ENCODE measurements at places on chromosomes 12 and 14.

DNA sequence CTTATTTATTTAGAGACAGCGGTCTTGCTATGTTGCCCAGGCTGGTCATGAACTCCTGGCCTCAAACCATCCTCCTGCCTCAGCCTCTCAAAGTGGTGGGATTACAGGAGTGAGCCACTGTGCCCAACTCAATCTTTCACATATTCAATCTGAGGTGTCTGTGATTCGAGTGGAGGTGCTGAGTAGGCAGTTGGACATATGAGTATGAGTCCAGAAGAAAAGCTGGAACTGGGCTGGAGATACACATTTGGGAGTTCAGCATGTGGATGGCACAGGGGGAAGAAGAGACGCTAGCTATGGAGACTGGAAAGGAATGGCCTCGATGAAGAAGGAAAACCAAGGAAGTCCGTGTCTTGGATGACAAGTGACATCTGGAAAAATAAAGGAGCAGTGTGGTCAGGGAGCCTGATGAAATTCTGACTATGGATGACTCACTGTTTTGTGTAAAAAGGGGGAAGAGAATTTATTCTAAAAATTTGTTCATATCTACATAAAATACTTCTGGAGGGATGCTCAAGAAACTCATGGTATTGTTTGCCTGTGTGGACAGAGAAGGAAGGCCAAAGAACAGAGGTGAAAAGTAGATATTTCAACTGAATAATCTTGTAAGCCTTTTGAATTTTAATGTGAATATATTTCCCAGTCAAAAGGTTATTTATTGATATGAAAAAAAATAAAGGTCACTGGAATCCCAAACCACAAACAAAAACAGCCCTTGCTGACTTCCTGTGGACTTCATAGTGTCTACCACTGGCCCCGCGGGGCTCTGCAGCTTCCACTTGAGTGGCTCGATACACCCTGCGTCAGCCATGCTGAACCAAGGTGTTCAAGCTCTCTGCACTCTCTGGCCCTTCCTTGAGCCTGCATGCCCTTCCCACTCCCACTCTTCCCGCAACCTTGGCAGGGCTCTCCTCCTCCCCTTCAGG lies 8.9 kb upstream of the LTA4H start:
- DNase-seq: no peak

- DNase-seq: no peak
These were observed 252.4 kb upstream of the CPNE8 start for GRCh38 chr12:39157696-39158342.

DNA sequence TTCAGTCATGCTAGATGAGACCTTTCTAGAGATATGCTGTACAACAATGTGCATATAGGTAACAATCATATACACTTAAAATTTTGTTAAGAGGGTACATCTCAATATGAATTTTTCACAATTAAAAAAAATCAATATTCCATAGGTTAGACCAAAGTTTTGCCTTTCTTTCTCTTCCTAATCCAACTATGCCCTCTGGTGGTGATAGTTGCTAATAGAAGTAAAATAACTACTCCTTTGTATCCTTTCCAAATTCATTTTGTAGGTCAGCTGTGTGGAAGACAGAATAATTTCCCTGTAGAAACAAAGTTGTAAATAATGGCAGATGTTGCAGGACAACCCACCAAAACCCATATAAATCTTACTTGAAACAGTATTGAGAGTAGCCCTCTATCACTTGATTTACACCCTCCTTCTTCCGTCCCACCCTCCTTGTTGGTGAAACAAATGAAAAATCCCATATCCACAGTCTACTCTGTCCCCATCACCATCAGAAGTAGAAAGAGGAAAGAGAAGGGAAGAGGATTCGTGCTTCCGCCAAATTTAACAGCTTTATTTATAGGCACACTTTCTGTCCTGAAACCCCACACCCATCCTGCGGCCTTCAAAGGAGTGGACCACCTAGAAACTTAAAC lies 34.2 kb upstream of the KICS2 start:
- peak; percentile 35 for DNase-seq

DNA sequence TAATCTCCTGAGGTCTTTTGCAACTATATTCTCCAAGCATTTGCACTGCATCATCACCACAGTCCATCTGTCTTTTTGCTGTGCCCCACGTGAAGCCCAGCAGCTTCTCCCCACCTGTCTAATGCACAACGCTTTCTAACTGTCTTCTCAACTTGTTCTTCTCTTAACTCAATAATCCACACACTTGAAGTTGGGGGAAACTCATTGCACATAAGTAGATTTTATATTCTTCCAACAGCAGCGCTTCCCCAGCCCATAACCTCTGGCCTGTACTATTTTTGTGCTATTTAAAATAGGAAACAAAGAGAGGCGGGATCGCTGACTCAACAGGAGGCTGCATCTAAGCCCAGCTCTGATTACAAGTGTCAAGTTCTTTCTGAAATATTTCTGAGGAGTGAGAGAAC lies 226.7 kb downstream of the GXYLT1 start:
- no peak for DNase-seq

DNA sequence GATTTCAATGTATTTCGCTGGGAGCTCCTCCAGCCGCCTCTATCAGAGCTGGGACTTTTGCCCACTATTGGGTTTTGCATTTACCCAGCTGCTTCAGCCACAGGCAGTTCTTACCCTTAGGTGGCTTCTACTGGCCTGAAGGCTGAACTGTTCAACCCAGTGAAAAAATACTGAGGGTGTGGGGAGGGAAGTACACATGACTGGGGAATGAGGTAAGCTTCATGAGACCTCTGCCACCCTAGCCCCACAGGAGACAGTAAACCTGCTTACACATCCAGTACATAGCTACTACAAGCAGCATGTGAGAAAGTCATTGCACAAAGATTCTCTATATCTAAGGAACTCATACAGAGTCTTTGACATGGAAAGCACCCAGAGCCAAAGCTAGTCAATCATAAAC lies 411.1 kb downstream of the SYT1 start:
- DNase-seq: no peak

DNA sequence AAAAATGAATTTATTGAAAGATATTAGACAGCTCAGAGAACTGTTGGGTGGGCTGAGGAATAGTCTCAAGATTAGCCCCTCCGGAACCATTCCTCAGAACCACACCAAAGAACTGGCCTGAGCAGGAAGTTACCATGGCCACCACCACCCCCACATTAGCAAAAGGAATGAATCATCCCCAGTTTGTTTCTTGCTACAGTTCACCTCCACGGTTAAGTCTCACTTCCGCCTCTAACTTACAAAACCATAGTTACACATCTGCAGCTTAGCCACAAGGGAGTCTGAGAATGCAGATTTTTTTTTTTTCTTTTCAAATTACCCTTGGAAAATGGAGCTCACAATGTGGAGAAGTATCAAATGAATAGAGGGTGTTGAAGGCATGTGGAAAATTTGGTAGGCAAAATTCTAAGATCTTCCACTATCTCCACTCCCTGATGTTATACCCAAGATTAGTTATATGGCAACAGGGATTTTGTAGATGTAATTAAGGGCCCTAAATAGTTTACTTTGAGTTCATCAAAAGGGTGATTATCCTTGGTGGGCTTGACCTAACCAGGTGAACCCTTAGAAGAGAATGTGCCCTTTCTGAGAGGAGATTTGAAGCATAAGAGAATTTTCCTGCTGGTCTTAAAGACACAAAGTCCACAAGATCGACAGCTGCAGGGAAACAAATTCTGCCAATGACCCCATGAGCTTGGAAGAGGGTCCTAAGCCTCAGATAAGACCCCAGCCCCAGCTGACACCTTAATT lies 129.8 kb upstream of the KRR1 start:
- no peak for DNase-seq

DNA sequence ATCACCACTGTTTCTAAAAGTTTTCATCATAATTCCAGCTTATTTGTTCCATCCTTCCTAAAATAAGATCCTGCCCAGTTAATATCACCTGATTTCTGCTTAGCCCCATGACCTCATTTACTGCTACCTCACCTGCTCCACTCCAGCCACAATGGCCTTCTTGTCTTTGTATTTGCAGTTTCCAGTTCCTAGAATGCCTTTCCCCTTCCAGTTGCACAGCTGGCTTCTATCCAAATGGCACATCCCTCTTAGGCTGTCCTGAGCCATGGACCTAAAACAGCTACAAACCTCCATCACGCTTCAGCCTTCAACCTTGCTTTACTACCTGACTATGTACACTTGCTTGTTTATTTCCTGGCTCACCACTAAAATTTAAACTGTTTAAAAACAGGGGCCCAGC lies 6.5 kb upstream of the LGMN start:
- DNase-seq: peak; percentile 65

DNA sequence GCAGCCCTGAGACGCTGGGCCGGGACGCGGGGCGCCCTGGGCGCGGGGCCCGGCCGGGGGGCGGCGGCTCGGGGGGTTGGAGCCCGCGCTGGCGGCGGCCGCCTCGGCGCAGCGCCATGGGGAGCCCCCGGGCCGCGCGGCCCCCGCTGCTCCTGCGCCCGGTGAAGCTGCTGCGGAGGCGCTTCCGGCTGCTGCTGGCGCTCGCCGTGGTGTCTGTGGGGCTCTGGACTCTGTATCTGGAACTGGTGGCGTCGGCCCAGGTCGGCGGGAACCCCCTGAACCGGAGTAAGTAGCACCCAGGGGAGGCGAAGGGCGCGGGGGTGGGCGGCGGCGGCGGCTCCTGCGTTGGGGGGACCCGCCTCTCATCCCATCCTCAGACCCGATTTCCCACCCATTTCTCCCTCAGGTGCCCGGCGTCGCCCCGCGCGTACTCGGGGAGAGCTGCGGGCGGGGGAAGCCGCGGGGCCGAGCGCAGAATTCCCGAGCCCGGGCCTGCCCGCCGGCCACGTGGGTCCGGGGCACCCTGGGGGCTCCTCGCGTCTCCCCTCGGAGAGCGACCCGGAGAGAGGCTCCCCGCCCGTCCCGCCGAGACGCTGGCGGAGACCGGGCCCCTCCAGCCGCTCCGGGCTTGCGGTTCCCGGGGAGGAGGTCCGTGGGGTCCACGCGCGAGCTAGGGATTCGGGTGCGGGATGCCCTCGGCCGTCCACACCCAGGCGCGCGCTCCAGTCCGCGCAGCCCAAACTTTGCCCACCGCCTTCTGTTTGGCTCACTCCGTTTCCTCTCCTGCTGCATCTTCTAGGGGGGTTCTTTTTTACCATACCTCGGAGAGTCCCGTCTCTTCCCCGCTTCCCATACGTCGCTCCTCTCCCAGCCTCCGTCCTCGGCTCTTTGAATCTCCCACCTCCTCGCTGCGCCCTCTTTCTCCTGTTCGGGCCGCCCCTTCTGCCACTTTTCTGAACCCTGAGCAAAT lies 807 bp downstream of the B4GALNT3 start:
- no peak for DNase-seq

DNA sequence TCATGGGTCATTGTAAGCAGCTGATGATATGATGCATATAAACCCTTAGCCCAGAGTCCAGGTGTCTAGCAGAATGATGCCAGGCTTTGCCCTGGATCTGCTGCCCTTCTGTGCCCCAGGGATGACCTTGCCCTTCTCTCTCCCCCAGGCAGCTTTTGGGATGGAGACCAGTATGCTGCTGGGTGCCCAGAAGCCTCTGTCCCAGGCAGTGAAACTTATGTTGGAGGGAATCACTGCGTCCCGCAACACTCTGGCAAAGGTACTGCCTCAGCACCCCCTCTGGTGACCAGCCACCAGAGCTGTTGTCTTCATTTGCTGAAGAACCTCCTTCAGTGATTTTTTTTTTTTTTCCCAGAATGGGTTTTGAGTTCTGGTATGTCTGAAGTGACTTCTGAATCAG lies 23.3 kb downstream of the CYP46A1 start:
- DNase-seq: no peak

DNA sequence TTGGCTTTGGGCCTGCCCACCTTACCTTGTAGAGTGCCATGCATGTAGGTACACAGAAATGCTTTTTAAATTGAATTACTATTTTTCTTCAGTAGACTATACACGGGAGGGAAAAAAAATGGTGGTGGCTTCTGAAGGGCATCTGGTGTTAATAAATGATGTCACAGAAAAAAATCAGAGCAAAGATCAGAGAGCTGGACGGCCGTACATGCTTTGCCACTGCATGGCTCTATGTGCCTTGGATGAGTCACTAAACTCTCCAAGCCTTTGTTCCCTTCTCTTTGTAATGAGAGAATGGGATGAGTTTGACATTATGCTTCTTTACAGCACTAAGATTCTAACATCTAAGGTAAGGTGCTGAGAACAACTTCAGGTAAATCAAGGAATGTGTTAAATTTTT lies 376.4 kb upstream of the DDHD1 start:
- no peak for DNase-seq

DNA sequence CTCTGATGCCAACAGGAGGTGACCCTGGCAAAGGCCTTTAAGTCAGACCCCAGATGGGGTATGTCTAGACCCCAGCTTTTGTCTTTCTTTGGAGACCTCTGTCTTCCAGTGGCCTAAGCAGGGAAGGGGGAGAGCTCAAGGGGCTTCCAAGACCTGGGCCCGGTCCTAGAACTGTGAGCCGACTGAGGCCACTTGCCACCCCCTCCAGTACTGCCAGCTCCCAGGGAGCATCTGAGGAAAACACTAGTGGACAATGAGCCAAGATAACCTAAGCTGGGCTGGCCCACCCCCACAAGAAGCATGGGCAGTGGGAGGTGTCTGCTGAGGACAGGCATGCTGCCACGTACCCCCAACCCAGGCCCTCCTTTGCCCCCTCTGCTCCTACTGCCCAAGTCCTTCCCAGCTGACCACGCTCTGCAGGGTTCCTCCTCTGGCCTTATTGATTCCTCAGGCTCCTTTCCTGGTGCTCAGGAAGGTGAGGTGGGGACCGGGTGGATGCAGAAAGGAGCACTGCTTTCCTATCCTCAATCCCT lies 21.1 kb downstream of the VDR start:
- DNase-seq: no peak

DNA sequence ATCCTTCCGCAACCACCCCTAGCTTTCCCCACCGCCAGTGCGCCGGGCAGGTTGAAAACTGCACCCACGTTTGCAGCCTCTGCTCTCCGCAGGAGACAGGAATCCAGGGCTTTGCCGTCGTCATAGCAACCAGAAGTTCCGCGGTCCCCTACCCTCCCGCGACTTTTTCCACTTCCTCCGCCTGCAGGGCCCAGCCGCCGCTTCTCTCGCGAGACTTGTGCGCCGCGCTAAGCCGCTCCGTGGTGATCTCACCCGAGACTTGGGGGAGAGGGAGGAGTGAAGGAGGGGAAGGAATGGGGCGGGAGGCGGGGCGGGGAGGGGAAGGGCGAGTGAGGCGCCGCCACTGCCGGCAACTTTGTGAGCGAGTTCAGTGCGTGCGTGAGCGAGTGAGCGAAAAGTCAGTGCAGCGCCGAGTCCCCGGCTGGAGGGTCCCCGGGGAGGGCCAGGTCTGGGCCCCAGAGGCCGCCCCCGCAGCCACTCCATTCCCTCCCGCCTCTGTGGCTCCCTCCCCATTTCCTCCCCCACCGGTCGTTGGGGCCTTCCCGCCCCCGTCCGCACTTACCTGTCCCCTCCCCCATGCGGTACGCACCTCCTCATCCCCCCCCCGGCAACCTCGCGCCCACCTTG lies 413.0 kb downstream of the PCNX1 start:
- DNase-seq: peak; percentile 96

- DNase-seq: no peak
These were observed 493.5 kb downstream of the NAV3 start for GRCh38 chr12:78324234-78324633.

DNA sequence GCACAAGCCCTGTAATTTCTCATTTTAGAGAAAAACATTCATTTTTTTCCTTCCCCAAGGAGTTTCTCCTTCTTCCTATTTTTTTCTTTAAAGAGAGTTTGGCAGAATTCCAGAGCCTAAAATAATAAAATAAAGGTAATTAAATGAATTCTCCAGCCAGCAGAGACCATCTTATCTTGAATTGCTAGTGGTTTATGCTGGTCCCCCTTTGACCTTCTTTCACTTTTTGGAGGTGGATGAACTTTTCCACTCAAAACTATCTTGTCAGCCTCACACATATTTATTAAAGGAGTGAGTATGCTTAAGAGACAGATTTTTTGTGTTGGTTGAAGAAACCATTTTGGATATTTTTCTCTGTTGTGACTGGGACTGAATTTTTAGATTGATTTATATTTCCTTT lies 47.6 kb downstream of the ADIPOR2 start:
- DNase-seq: no peak

Measured in NCI-H1092 (cell line).